Liver (tissue), 10 donors: ENCODE measurements at places on chromosomes 1 and 21. TPM values are rescaled to one million over a fixed set of nuclear protein-coding genes. Genes with fewer than 3 reads are reported as not detected.

DNA sequence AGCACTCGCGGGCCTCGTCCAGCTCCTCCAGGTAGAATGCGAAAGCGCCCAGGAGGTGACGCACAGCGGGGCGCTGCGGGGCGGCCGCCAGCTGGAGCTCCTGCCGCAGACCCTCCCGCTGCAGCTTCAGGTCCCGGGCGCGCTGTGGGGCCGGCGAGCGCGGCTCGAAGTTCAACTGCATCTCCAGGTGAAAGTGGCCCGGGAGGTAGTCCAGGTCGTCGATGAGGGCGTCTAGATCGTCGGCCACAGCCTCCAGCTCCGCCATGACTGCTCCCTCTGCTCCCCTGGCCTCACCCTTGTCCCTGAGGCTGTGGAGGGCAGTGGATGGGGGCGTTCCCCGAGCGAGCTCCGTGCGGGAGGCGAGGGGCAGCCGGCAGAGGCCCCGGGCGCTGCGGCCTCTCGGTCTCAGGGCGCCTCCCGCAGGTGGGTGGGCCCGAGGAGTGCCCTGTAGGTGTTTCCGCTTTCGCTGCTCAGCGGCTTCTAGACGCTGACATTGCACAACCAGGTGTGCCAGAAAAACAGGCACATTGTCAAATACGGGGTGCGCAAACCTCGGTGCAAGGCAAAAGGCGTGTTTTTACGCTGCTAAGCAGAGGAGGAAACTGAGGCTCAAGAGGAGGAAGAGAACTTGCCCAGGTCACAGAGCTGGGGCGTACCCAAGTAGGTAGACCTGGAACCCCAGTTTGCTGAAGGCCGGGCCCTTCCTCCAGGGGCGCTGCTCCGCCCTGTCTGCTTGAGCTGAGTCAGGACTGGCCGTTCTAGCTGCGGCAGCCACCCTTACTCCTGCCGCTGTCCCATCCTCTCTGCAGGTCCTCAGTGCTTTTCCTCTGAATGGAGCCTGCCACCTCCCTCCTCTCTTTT, at the start of gene TTC22:
Gene TTC22, minus strand, starts transcription at position 425 of the 861 bp plus-strand sequence. Its CDS starts 160 bp downstream, at position 265.
- no peaks in the 10 kb centered on the region for H3K36me3 ChIP-seq
- H3K27ac ChIP-seq = peak within 1 kb of the TSS; percentile 55
- peaks cover 19% of the 10 kb centered on the region for H3K4me1 ChIP-seq
- H3K27me3 ChIP-seq = no peaks in the 10 kb centered on the region

CLCA4 gene
- polyA plus RNA-seq = not detected

DNA sequence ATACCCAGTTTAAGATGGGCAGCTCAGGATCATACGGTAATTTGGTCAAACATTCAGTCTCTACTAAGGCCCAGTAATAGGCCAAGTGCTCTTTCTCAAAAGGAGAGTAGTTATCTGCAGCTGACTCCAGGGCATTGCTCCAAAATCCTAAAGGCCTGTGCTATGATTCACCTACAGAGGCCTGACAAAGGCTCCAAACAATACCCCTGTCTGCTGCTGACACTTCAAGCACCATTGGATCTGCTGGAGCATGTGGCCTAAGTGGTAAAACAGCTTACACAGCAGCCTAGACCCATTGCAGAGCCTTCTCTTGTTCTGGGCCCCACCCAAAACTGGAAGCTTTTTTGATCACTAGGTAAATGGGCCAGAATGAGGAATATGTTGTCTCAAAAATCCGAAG, 22.8 kb downstream of the SLAMF7 start:
- no peak overlapping the region for H3K27ac ChIP-seq
- no peak for DNase-seq
- no peaks in the 10 kb centered on the region for H3K27me3 ChIP-seq
- H3K4me1 ChIP-seq = peaks cover 8% of the 10 kb centered on the region
- H3K4me3 ChIP-seq = no peak overlapping the region

DNA sequence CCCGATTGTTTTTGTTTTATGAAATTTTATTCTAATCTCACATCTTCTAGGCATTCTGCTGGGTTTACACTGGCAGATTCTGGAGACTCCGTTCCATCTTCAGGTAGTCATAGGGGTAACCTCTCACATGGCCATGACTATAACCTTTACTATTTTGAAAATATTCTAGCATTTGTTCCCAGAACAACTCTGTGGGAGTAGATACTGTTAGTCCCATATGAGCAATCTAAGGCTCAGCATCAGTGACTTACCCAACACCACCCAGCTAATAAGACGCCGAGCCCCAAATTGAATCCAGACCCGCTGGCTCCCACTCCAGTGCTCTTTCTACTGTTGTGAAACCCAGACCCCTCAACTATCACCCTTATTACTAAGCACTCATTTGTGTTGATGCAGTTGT, 9.8 kb downstream of the ADAMTS4 start:
- peaks cover 19% of the 10 kb centered on the region for H3K4me1 ChIP-seq
- H3K36me3 ChIP-seq = peaks cover 2% of the 10 kb centered on the region
- no peak overlapping the region for H3K4me3 ChIP-seq
- DNase-seq = no peak
- no peak overlapping the region for H3K27ac ChIP-seq

- H3K36me3 ChIP-seq = no peaks in the 10 kb centered on the region
- no peak overlapping the region for H3K27ac ChIP-seq
- no peak overlapping the region for H3K4me3 ChIP-seq
- no peak for DNase-seq
These were observed 90.6 kb downstream of the ATP6V1G3 start for GRCh38 chr1:198449727-198450433.

DNA sequence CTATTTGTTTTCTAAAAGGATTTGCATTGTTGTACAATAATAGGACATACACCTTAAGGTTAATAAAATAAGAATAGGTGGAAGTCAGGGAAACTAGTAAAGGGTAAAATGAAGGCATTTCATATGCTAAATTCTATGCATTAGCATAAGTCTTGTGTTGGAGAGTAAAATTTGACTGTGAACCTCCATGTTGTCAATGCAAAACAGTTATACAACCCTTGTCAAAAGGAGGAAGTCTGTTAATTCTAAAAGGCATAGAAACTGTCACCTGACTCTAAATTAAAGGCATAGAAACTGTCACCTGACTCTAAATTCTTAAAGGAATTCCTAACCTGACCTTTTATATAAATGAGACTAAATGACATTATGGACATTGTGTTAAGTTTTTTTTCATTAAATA, 291.8 kb downstream of the OLFM3 start:
- DNase-seq = no peak
- H3K27ac ChIP-seq = no peak overlapping the region
- H3K4me1 ChIP-seq = no peaks in the 10 kb centered on the region
- no peaks in the 10 kb centered on the region for H3K27me3 ChIP-seq
- no peak overlapping the region for H3K4me3 ChIP-seq

- H3K27me3 ChIP-seq = no peaks in the 10 kb centered on the region
- H3K4me1 ChIP-seq = peaks cover 1% of the 10 kb centered on the region
- no peak overlapping the region for H3K4me3 ChIP-seq
- DNase-seq = no peak
- H3K27ac ChIP-seq = no peak overlapping the region
- H3K36me3 ChIP-seq = no peaks in the 10 kb centered on the region
These were observed 486.9 kb upstream of the USP24 start for GRCh38 chr1:55702064-55702463.

GRCh38 chr1:20552728-20553445, 514 bp downstream of the FAM43B start:
- no peaks in the 10 kb centered on the region for H3K36me3 ChIP-seq
- H3K27ac ChIP-seq = no peak overlapping the region
- no peak for DNase-seq

GRCh38 chr1:186291271-186291670, 83.8 kb downstream of the TPR start:
- no peak overlapping the region for H3K4me3 ChIP-seq
- H3K36me3 ChIP-seq = no peaks in the 10 kb centered on the region
- H3K4me1 ChIP-seq = no peaks in the 10 kb centered on the region
- no peak overlapping the region for H3K27ac ChIP-seq
- DNase-seq = no peak

KCTD3 gene
- 20.8 TPM for polyA plus RNA-seq

GPR61 gene
- polyA plus RNA-seq = not detected

FAM167B gene
- polyA plus RNA-seq = 9.2 TPM

DNA sequence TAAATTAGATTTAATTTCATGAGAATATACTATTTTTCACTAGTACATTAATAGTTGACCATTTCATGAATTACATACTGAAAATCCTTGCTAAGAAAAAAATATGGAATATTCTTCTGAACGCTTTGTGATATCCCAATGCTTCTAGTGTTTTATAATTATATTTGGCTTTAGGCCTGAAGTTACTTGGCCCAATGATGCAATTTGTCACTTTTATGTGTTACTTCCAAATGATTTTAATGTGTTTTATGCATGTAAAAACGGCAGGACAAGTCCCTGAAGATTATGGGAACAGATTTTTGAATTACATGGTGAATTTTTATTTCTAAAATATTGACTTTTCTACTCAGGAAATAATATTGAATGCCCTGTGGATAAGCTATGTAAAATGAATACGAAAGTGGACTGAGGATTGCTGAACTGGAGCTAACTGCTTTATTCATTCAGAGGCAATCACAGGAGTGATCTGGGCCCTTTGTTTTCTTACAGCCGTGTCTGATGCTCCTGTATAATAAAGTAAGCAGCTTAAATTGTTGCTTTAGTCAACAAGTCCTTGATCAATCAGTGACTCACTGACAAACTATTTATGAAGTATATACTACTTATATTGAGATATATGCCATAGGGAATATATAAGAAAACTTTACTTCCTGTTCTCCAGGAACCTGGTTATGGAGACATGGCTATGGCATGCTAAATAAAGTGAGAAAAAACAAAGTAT, 543.0 kb upstream of the RGS18 start:
- no peak overlapping the region for H3K4me3 ChIP-seq
- no peaks in the 10 kb centered on the region for H3K4me1 ChIP-seq

DNA sequence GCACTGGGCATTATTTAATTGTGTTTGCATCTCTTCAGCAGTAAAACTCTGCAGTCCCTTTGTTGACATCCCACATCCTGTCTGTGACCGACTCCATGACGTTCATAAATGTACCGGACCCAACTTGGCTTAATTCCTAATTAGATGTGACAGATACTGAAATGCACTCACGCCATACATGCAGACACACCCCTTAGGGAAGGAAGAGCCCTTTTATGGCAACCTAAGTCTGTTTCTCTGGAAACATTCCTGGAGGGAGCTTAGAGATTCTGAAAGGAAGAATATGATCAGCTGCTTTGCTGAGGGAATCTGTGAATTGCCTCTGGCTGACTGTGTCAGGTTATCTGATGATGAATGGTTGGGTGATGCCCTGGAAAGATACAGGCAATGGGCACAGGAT, 33.4 kb downstream of the ADAMTS5 start:
- no peaks in the 10 kb centered on the region for H3K27me3 ChIP-seq
- H3K36me3 ChIP-seq = no peaks in the 10 kb centered on the region
- H3K27ac ChIP-seq = no peak overlapping the region
- DNase-seq = no peak
- H3K4me1 ChIP-seq = no peaks in the 10 kb centered on the region
- no peak overlapping the region for H3K4me3 ChIP-seq

DNA sequence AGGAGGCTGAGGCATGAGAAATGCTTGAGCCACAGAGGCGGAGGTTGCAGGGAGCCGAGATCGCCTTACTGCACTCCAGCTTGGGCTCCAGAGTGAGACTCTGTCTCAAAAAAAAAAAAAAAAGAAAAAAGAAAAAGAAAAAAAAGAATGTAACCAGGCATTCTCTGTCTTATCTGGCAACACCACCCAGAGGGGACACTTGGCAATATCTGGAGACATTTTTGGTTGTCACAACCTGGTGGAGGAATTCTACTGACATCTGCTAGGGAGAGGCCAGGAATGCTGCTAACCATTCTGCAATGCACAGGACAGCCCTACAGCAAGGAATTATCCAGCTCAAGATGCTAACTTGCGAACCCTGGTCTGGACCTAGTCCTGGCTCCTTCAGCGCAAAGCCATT, 2.3 kb upstream of the CNR2 start:
- DNase-seq = no peak
- no peak overlapping the region for H3K27ac ChIP-seq
- H3K4me1 ChIP-seq = peaks cover 17% of the 10 kb centered on the region
- no peaks in the 10 kb centered on the region for H3K27me3 ChIP-seq

- H3K36me3 ChIP-seq = no peaks in the 10 kb centered on the region
- no peak for DNase-seq
- no peaks in the 10 kb centered on the region for H3K4me1 ChIP-seq
These were observed 2.0 kb downstream of the ASCL5 start for GRCh38 chr1:201125019-201125418.

FAM163A gene
- polyA plus RNA-seq = 0.07 TPM

SMAP2 gene
- 25.5 TPM for polyA plus RNA-seq

DNA sequence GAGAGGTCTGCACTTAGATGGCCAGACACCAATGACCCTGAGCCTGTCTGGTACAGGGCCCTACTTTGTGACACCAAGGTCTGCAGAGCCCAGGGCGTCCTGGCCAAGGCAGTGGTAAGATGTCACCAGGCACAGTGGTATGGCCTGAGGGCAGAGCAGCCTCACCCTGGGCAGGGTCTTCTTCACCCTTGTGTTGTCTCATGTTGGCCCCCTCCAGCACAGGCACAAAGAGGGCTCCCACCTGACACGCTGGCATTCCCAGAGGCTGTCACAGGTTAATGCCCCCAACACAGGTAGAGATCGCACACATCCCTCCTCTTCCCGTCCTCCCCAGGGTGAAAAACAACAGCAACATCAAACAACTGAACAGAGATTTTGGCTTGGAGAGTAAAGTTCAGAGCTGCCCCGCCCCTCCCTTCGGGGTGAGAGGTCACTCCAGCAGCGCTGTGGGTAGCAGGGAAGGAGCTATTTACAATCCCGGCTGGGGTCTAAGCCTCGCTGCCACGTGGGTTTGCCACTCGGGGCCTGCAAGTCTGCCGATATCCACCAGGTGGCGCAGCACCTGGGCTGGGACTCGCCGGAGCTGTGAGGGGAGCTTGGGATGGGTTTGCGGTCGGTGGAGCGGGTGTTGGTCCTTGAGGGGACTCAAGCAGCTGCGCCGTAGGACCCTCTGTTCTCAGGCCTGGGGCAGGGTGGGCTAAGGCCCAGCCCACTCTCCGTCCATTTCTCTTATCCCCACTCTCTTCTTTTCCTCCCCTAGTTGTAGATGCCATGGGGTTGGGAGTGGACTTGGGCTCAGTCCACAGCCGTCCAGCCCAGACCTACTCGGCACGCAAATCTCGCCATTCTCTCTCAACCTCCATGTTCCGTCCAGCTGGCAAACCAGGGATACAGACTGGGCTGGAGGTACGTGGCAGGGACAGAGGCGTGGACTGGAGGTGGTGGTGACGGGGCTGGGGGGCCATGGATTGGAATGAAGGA, 12.7 kb downstream of the EFNA3 start:
- DNase-seq = peak; percentile 87
- no peak overlapping the region for H3K27ac ChIP-seq
- peak overlapping the region; percentile 47 for H3K4me3 ChIP-seq
- no peaks in the 10 kb centered on the region for H3K27me3 ChIP-seq
- H3K4me1 ChIP-seq = peaks cover 3% of the 10 kb centered on the region

DNA sequence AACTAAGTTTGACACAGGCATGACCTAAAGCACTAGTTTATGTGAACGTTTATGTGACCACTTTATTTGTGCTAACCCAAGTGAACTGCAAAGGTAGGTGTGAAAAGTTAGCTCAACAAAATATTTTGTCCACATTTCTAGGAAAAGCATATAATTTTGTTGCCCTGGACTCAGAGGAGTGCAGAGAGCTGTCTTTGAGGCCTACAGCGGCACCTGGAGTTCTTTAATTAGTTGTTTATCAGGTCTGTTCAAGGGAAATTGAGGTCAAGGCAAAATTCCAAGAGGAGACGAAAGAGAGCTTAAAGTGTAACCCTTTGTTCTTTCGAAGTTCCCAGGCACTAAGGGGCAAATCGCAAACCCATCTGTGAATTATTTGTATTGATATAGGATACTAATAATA, 1.3 kb downstream of the GIPC2 start:
- peaks cover 11% of the 10 kb centered on the region for H3K4me1 ChIP-seq
- H3K4me3 ChIP-seq = peak overlapping the region; percentile 92
- H3K36me3 ChIP-seq = no peaks in the 10 kb centered on the region
- peak overlapping the region; percentile 95 for H3K27ac ChIP-seq
- DNase-seq = no peak

ARHGEF2 gene
- polyA plus RNA-seq = 3.2 TPM
